Heart right ventricle (tissue), 16 donors: ENCODE measurements at places on chromosomes 5 and 9. TPM values are rescaled to one million over a fixed set of nuclear protein-coding genes. Genes with fewer than 3 reads are reported as not detected.

DNA sequence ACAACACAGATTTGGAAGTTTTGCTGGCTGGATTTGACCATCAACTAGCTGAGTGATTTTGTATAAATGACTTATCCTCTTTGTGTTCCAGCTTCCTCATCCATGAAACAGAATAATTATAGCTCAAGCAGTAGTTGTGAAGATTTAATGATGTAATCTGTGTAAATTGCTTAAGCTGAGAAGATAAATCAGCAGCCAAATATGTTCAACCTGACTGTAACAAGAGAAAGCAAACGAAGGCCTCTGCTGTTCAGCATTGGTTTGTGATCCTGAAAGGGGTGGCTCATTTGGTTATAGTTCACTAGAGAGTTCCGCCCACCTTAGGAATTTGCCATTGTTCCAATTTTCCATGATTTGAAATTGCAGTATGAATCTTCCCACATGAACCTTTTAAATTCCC is 75.7 kb upstream of the CCDC112 start:
- no peak for DNase-seq

GRCh38 chr9:136219276-136219675 is 14.3 kb upstream of the LHX3 start:
- no peak for DNase-seq

GRCh38 chr9:99294850-99295461 is 72.9 kb downstream of the SEC61B start:
- DNase-seq = no peak

GRCh38 chr5:90169078-90169477 is 240.5 kb downstream of the CETN3 start:
- no peak for DNase-seq

DNA sequence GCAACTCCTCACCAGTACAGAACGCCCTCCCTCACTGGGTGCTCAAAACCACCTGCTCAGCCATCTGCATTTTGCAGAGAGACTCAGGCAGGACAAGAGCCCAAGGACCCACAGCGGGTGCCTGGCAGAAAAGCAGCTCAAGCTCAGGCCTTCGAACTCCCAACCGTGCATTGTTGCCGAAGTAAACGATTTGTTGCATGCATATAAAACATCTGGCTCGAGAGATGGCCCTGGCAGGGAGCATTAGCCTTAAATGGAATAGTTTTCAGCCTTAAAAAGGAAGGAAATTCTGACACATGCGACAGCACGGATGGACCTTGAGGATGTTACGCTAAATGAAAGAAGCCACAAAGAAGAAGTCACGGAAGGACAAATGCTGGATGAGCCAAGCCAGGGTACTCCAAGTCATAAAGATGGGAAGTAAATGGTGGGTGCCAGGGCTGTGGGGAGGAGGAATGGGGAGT is 160.4 kb upstream of the PHYKPL start:
- DNase-seq = no peak

GRCh38 chr9:112047538-112048066 is 127.5 kb downstream of the SUSD1 start:
- no peak for DNase-seq

GRCh38 chr9:36690412-36691168 is 117.9 kb downstream of the MELK start:
- DNase-seq = no peak

- no peak for DNase-seq
These were observed 363.7 kb downstream of the IRX2 start for GRCh38 chr5:2387634-2388325.

GRCh38 chr9:68759981-68760673 is 55.1 kb downstream of the PIP5K1B start:
- no peak for DNase-seq

GRCh38 chr9:72363236-72363635 is 1.8 kb downstream of the ZFAND5 start:
- no peak for DNase-seq

DNA sequence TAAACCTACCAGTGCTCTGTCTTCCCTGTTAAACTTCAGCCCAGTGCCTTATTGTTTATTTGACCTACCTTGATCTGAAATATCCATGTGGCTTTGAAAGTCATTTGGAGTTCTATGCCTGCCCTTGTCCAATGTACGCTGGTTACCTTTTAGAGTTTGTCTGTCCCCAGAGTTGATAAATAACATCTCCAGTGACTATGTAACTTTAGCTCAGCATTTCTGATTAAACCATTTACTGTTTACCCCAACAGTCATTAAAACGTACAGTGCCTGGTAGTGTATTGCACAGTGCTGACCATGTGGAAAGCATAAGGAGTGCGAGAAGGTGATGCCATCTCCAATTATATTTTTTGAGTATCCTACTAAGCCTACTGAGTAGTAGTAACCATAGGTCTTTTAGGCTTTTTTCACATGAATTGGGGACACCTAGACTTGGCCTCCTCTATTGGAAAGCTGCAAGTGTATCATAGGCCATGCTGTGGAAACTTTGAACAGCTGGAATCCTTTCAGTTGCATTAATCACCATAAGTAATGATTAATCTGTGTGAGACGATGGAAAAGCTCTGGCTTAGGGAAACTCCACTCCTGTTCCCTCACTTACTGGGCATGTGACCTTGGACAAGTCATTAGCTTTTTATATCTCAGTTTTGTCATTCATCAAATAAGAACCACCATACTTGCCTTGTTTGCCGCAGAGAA is 93.5 kb downstream of the MAST4 start:
- DNase-seq = no peak

- no peak for DNase-seq
These were observed 4.3 kb upstream of the SGCD start for GRCh38 chr5:156322666-156323065.

DNA sequence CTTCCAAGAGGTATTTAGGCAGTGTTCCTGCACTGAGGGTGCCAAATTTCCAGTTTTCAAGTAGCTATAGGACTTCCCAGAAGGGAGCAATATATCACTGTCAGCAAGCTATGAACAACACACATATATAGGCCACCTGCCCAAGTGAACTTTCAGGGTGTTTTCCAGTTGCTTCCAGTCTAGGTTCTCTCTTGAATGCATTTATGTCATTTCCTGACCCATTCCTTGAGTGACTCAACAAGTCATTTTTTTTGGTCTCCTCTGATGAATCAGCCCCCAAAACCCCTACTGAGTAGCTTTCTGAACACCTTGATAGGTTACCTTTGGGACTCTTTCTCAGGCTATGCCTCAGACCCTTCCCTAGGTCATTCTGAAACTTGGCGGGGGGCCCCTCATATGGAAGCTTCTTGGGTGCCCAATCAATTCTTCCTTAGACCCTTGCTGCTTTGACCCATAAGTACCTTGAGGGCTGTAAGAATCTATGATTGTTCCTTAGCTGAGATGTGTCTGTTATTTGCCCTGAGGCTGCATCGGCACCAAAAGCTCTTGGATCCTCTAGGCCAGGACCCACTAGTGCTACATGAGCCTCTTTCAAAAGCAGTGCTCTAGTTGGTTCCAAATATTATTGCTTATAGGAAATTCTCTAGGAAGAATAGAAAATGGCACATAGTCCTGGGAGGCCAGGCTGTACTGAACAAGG is 12.4 kb downstream of the DNAJB5 start:
- DNase-seq = no peak

GRCh38 chr5:112221128-112221527 is 197.9 kb downstream of the EPB41L4A start:
- DNase-seq = no peak

DNA sequence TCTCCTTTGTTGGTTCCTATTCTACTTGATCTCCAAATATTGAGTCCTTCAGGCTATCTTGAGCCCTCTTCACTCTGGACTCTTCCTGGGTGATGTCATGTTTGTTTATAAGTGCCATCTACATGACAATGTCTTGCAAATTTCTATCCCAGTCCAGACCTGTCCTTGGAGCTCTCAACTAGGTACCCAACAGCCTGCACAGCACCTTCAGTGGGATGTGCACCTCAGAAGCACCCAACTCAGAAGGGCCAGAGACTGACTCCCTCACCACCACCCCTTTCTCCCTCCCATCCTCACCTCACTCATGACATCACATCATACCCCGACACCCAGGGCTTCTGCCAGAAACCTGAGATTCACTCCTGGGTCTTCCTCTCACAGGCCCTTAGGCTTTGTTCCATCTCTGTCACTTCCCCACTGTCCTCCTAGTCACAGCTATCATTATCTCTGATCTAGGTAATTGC is 14.4 kb downstream of the TXN start:
- no peak for DNase-seq

DNA sequence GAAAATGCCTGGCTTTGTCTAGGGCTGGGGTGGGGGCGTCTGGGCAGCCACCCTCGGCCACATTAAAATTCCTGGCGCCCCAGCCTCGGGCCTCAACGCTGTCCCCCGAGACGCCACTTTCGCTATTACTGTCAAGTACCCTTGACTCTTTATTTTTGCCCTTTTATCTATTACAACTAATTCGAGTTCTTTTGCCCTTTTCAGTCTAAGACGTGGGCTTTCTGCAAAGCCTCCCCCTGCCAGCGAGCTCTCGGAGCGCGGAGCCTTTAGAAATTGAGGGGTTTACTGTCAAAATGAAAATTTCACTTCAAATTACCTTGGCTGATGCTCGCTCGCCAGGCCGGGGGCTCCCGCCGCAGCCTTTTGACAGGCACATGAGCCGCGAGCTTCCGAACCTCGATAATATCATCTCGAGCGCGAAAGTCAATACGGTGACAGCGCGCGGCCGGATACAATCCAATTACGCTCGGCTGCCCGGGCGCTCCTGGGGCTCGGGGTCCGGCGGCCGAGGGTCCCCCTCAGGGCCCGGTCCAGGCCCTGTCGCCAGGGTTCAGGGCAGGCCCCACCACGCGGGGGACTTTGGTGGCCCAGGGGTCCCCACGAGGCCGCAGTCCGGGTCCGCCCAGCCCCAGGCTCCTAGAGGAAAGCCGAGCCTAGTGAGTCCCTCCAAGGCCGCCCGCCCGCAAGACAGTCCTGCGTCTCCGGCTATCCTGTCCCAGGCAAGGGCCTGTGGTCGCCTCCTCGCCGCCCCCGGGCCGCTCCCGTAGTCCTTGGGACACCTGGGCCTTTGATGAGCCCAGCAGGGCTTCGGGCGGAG is 6.7 kb downstream of the IRX4 start:
- no peak for DNase-seq

DNA sequence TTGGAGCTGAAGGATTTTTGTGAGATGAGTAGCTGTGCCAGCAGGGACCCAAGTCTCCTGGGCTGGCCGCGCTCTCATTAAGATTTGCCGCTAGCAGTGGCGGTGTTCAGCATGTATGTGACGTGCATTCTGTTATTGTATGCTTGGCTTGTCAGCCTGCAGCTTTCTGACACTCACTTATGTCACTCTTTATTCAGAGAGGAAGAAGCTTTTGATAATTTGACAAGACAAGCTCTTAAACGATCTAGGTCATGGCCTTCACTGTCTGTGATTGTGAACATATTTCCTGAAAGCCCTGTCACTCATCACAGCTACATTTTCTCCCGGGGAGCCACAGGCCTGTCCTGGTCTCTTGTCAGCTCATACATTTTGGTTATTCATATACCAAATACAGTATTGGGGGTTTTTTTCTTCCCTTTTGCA is 98.2 kb upstream of the GRHPR start:
- DNase-seq = no peak

- DNase-seq = no peak
These were observed 13.8 kb downstream of the PROP1 start for GRCh38 chr5:177982072-177982727.

GRCh38 chr5:76472335-76473008 is 69.4 kb downstream of the IQGAP2 start:
- no peak for DNase-seq

- DNase-seq = no peak
These were observed 243.0 kb upstream of the PTGER4 start for GRCh38 chr5:40436535-40437237.

- no peak for DNase-seq
These were observed 211.3 kb upstream of the IRX4 start for GRCh38 chr5:2093859-2094615.

DNA sequence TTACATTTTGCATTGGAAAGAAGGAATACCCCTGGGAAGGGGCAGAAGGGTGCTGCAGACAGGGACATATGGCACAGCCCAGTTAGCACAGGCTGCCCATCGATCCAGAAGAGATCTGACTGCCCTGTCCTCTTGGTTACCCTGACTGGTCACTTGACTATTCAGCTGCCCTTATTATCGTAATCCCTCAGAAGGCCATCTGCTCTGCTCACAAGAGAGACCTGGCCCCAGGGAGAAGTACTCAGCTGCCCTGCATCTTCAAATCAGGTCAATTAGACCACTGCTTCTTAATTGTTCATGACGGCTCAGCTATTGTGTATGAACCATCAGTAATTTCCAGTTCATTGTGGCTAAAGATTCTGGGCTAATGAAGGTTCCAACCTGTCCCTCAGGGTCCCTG is 345.0 kb downstream of the TLE1 start:
- DNase-seq = no peak

- no peak for DNase-seq
These were observed 852 bp downstream of the ZNF354C start for GRCh38 chr5:179061025-179061424.

GRCh38 chr5:127762412-127762811 is 59.2 kb downstream of the CCDC192 start:
- DNase-seq = no peak

- no peak for DNase-seq
These were observed 34.0 kb downstream of the GAPVD1 start for GRCh38 chr9:125295657-125296056.

DNA sequence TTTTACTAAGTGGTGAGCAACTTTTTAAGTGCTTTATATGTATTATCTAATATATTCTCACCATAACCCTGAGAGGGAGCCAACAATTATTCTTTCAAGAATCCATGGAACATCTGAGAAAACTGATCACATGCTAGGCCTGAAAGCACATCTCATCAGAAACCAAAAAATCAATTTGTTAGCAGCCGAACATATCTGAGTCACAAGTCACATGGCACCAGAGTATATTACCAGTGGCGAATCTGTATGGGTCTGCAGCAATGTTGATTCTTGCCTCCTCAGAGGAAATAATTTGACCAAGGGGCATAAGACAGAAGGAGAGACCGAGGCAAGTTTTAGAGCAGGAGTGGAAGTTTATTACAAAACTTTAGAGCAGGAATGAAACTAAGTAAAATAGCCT is 25.3 kb upstream of the SIL1 start:
- no peak for DNase-seq

GRCh38 chr9:72808446-72808768 is 144.4 kb downstream of the ALDH1A1 start:
- DNase-seq = no peak

Gene MAP1B
- total RNA-seq = 114 TPM

Gene SPRY4
- total RNA-seq = 13.7 TPM

Gene IFNA6
- total RNA-seq = not detected

Gene CFAP77
- 0.57 TPM for total RNA-seq

Gene ZNF367
- 4.0 TPM for total RNA-seq

Gene ZFR
- total RNA-seq = 56.2 TPM

Gene FOXD4
- total RNA-seq = not detected

Gene FRMD3
- 61.5 TPM for total RNA-seq

Gene SH3PXD2B
- 6.4 TPM for total RNA-seq

Gene IFNE
- not detected for total RNA-seq

Gene SHOC1
- not detected for total RNA-seq

Gene ANXA6
- total RNA-seq = 265 TPM

Gene ZNF79
- total RNA-seq = 6.6 TPM

Gene PGGT1B
- total RNA-seq = 31.7 TPM

Gene IL9
- total RNA-seq = not detected

Gene RANBP17
- total RNA-seq = 7.9 TPM

Gene TSSK1B
- not detected for total RNA-seq

Gene NUTM2G
- not detected for total RNA-seq

Gene IFNA13
- not detected for total RNA-seq

Gene FKTN
- 7.2 TPM for total RNA-seq
